ENCODE measurements at places on chromosomes 11 and 22.

DNA sequence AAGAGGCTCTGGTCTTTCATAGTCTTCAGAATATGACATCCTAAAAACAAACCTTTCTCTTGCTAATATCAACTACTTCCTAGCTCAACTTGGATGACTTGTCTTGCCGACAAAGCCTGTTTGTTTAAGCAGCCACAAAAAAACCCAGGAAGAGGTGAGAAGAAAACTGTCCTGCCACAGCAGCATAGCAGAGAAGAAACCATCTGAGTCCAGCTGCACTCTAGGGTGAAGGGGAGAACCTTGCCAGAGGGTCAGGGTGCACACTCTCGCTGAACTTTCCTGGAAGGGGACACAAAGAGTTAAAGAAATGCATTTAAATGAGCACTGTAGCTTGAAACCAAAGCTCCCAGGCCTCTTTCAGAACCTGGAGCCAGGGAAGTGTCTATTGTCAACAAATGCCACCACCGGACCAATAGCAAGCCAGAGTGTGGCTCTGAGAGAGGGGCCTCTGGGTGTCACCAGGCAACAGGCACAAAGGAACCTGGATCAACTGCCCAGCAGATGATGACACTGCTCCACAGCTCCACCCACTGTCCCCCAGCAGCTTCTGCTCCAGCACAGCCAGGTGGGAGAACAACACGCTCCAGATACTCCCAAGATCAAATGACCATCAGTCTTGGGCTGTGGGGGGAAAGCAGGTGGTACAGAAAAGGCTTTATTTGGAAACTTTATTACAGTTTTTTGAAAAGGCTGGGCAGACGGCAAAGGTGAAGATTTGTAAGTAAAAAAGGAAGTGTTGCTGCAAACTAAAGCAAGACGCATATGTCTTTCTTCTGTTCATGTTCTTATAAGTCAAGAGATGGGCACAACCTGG lies 105.7 kb downstream of the RASSF10 start:
- DNase-seq: no peak

DNA sequence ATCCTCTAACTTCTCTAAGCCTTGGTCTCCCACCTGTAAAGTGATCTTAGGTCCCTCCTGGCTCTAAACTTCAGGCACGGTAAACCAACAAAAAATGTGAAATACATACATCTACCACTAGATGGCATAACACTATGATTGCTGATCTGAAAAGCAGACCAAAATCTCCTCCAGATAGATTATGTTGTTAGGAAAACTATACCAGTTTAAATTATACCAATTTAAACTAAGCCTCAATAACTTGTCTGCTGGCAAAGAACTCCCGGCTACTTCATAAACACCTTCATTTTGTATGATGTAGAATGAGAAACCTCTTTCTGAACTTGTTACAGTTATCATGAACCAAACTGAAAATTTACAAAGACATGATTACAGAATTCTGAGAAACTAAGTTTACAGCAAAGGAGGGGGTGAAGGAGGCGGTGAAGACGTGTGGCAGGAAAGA lies 85.9 kb downstream of the SBF2 start:
- DNase-seq: no peak

DNA sequence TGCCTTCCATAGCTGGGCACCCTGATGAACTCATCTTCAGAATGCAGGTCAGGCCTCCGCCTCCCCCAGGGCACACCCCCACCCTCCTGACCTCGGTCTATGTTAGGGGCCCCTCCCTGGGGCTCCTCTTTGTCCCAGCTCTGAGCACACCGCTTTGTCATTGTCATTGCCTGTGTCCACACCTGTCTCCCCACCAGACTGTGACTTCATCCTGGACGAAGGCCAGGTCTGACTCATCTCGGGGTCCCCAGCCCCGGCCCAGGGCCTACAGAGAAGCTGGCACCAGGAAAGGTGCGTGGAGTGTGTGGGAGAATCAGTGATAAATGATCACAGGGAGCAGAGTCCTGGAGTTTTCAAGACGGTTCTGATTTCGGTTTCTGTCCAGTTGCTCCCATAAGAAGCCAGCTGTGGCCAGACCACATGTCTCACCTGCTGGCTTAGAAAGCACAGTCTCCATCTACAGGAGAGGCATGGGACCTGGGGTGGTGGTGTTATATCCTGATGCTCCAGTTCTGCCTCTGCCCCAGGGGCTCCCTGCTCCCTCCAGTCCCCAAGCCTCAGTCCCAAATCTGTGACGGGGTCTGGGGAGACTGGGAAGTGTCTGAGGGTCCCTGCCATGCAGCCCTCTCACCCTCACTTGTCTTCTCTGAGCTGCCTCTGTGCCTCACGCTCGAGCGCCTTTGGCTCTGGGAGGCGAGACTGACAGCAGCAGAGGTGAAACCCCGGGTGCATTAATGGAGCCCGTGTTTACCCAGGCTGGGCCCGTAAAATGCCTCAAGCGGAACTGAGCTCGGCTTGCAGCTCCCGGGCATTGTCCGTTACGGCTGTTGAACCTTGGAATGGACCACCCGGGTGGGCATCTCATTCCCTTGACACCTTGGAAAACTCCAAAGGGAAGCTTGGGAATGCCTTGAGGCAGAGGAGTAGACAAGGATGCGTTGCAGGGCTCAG lies 85.5 kb upstream of the WNT11 start:
- DNase-seq: no peak

GRCh38 chr11:46537121-46537520 lies 56.7 kb downstream of the AMBRA1 start:
- no peak for DNase-seq

DNA sequence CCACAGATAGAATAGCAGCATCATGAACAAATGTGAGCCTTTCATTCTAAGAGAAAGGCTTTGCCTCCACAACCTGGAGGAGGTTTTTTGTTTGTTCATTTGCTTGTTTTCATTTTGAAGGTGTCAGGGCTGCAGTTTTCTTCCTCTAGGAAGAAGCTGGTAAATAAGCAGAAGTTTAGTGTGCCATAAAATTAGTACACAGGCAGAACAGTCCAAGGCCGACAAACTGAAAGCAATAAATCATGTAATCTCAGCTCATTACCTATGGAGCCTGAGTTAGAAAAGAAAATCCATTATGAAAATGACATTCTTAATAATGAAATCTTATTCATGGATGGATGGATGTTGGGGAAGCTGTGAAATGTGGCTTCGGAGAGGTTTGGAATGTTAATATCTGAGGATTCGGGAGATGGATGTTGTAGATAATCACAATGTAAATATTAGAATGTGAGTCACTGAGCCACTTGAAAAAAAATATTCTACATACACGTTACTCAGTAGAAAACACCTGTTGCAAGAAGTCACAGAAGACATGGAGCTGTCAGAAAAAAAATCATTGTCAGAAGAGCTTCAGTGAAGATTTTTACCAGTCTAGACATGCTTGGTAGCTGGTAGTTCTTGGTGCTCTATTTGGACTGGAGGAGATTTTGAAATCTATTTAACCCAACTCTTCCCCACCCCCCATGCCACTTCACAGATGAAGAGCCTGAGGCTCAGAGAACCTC lies 15.0 kb upstream of the ZDHHC13 start:
- no peak for DNase-seq

DNA sequence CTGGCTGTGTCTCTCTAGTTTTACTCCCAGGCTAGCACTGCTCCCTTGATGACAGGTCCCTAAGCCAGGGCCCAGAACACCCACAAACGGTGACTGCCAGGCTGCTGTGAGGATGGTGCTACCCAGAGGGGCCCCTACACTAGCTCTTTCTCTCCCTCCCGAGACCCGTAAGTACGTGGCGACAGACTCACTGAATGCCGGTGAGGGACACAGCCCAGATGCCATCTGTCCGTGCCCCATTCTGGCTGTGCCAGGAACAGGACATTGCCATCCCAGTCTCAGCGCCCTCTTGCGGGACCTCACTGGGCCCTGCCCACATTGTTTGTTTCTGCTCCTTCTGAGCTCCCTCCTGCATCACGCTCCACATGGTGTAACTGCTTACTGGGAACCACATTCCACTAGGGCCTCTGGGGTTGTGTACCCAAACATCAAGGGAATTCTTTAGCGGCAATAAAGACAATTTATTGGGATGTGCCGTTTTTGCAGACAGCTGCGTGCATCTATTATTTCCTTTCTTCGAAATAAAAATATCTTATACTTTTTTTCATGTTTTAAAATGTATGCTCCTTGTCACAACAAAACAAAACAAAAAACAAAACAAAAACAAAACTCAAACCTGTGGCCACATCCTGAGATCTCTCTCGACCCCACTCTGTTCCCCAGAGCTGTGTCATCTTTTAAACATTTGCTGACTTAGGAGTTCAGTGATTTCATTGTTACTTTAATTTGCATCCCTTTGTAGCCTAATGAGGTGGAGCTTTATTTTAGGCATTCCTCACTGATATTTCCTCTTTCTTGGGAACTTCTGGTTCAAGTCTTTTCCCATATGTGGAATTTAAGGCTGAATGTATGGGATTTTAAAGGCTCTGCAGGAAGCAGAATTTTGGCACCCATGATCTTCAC lies 4.4 kb upstream of the TPCN2 start:
- no peak for DNase-seq

GRCh38 chr22:46652081-46652846 lies 32.1 kb downstream of the GRAMD4 start:
- no peak for DNase-seq

GRCh38 chr22:31945971-31946680 lies 1.8 kb downstream of the YWHAH start:
- DNase-seq: no peak

GRCh38 chr22:27278946-27279345 lies 522.6 kb downstream of the MN1 start:
- DNase-seq: no peak

- DNase-seq: no peak
Measured at GRCh38 chr22:19971276-19972124, 29.9 kb upstream of the TXNRD2 start.

- DNase-seq: no peak
Measured at GRCh38 chr11:130580891-130581492, 132.5 kb downstream of the ADAMTS15 start.

- DNase-seq: no peak
Measured at GRCh38 chr11:121909596-121909995, 206.4 kb downstream of the BLID start.

DNA sequence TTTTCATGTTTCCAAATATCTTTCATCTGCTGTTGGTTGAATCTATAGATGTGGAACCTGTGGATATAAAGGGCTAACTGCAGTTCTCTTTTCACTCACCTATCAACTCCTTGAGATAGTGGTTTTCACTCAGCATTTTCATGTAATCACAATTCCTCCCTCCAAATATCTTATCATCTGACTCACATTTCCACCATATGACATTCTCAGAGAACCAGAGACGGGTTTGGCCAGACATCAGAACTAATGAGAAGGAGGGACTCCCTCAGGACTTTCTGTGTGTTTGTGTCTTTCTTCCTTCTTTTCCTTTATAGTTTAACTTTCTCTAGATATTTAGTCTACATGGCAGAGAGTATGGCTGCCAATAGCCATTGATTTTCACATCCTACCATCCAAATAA lies 134.8 kb upstream of the DDI1 start:
- no peak for DNase-seq

DNA sequence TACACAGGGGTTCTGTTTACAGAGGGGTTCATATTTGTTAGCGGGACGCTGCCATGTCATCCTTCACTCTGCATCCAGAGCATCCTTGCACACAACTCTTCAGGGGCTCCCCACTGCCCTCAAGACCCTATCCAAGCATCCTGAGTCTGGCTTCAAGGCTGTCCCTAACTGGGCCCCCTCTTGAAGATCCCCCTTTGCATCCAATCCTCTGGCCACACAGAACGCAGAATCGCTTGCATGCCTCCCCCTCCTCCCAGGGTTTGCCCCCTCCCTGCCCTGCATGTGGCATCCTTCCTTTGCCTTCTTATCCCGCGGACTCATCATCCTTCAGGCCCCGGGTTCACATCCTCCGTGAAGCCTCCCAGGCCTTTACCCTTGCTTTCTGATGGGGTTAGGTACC lies 18.6 kb downstream of the C1QTNF6 start:
- no peak for DNase-seq

DNA sequence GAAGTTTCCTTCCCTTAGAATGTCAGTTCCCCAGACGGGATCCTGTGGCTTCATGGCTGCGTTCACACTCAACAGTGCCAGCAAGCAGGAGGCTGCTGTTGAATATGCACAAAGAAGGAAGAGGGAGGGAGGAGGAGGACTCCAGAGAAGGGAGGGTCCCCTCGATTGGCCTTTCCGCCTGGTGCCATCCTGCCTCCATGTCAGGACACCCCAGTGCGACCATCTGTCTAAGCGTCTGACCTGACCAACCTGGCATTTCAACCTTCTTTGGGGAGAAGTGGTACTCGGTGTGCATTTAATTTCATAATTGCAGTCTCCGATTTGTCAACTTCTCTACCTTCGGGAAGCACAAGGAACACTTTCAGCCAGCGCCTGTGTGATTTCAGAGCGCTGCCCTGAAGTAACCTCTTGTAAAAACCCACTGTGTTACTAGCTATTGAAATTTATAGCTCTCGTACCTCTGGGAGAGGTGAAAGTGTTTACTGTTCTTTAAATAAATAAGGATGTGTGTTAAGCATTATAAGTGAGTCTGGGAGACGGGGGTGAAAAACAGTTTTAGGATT lies 1491.9 kb downstream of the TBC1D22A start:
- no peak for DNase-seq

DNA sequence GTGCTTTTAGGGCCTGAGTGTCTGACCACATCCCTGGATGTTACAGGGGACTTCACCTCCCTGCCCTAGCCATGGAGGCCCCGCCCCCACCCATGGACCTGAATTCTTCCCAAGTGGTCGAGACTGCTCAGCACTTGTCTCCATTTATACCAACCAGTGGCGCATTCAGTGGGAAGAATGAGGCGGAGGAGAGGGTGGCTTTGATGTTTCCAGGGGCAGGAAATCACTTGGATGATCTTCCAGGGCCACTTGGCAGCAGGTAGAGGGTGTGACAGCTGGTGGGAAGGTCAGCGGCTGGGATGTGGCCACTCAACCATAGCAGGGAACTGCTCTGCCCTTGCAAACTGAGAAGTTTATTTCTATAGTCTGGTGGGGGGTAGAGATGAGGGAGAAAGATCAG lies 155.1 kb upstream of the BLID start:
- DNase-seq: no peak

DNA sequence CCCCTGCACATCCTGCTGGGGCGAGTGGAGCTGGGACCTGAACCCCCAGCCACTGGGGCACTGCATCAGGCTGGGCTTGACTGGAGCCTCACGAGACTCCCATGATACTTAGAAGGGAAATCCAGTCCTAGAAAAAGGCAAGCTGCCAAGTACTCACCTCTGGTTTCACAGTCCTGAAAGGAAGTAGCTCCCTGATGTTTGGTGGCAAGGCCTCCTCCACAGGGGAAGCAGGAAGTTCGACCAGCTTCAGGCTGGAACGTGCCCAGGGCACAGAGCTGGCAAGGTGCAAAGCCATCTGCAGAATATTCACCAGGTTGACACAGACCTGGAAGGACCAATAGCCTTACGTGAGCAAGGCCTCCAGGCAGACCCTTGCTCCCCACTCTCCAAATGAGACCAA lies 26.8 kb upstream of the NRIP3 start:
- DNase-seq: no peak

GRCh38 chr11:74471668-74472429 lies 4.5 kb upstream of the KCNE3 start:
- DNase-seq: no peak

GRCh38 chr11:70226183-70226582 lies 23.1 kb downstream of the FADD start:
- no peak for DNase-seq

DNA sequence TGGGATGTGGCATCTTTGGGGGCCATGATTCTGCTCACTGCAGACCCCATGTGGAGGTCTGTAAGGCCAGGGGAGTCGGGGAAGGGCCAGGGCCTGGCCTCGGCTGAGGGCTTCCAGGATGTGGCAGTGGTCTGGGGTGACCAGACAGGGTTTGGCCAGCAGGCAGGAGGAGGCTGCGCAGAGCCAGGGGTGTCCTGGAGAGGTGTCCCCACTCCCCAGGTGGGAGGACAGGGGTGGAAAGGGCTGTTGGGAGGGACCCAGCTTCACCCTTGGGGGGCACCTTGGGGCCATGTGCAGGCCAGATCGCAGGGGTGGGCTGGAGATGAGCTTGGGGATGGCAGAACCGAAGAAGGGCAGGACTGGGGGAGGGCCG lies 3.4 kb downstream of the PANX2 start:
- no peak for DNase-seq
